Natural killer cell treated with Interleukin-12 subunit alpha and Interleukin-12 subunit beta and Interleukin-15 and Interleukin-18, amount 100 ng/mL, for 72 hours (primary cell): ENCODE measurements at places on chromosomes 2 and 18. TPM values are rescaled to one million over a fixed set of nuclear protein-coding genes. Genes with fewer than 3 reads are reported as not detected.
A peak's percentile ranks its signal among the peaks of the same experiment; 100 is the strongest.

DNA sequence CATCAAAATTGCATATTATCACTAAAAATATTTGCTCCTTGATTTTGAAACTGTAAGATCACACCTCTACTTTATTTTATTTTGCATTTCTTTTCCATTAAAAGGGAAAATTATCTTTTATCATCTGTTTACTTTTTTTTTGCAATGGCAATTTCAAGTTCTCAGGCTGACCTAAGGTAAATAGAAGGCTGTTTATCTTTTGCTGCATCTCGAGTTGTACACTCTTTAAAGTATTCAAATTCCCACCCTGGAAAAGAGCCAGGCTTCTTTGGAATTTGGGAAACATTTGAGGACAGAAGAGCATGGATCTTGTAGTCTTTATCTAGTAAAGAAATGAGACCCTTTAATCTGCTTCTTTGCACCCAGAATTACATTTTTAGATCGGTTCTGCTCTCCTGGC, 645.7 kb downstream of the SLC4A3 start:
- H3K4me1 ChIP-seq: no peaks in the 10 kb centered on the region
- no peak overlapping the region for H3K4me3 ChIP-seq
- DNase-seq: no peak
- H3K27ac ChIP-seq: no peak overlapping the region
- no peaks in the 10 kb centered on the region for H3K36me3 ChIP-seq

- DNase-seq: no peak
- H3K4me3 ChIP-seq: peak overlapping the region; percentile 88
- no peaks in the 10 kb centered on the region for H3K27me3 ChIP-seq
- H3K4me1 ChIP-seq: peaks cover 16% of the 10 kb centered on the region
- H3K36me3 ChIP-seq: peaks cover 10% of the 10 kb centered on the region
Measured at GRCh38 chr2:159516241-159516758, 100.0 kb downstream of the BAZ2B start.

- no peaks in the 10 kb centered on the region for H3K4me1 ChIP-seq
- no peak overlapping the region for H3K27ac ChIP-seq
- no peaks in the 10 kb centered on the region for H3K36me3 ChIP-seq
- no peak for DNase-seq
- no peak overlapping the region for H3K4me3 ChIP-seq
Measured at GRCh38 chr2:205405752-205406151, 276.5 kb upstream of the NRP2 start.

DNA sequence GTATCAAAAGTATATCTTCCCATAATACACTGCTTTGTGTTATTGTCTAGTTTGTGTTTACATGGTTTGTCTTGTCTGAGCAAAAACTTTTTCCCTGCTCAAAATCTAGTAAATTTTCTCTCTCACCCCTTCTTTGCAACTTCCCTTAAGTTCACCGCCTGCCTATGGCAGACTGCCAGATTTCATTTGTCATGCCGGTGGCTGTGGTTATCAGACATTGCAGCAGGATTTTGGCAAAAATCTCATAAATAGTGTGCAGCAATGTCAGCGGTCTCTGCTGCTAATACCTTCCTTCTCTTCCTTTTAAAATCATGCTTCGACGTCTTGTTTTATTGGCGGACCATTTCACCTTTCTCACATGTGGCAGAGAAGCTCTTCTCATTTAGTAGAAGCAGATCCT, 45.6 kb upstream of the TMEM178A start:
- no peak overlapping the region for H3K4me3 ChIP-seq
- no peak overlapping the region for H3K27ac ChIP-seq
- no peaks in the 10 kb centered on the region for H3K36me3 ChIP-seq
- no peak for DNase-seq
- H3K27me3 ChIP-seq: peaks cover 25% of the 10 kb centered on the region

GRCh38 chr18:59918320-59918755, 18.5 kb downstream of the PMAIP1 start:
- peaks cover 2% of the 10 kb centered on the region for H3K27me3 ChIP-seq
- peak overlapping the region; percentile 78 for H3K4me3 ChIP-seq
- H3K4me1 ChIP-seq: peaks cover 18% of the 10 kb centered on the region
- H3K36me3 ChIP-seq: no peaks in the 10 kb centered on the region
- DNase-seq: no peak

- H3K27ac ChIP-seq: no peak overlapping the region
- H3K36me3 ChIP-seq: no peaks in the 10 kb centered on the region
- no peak overlapping the region for H3K4me3 ChIP-seq
- no peaks in the 10 kb centered on the region for H3K4me1 ChIP-seq
- no peak for DNase-seq
Measured at GRCh38 chr2:205967391-205968075, 118.4 kb downstream of the INO80D start.

GRCh38 chr2:149528983-149529382, 58.6 kb downstream of the MMADHC start:
- no peak overlapping the region for H3K27ac ChIP-seq
- H3K36me3 ChIP-seq: no peaks in the 10 kb centered on the region
- H3K27me3 ChIP-seq: peaks cover 13% of the 10 kb centered on the region
- H3K4me1 ChIP-seq: no peaks in the 10 kb centered on the region
- H3K4me3 ChIP-seq: no peak overlapping the region

- no peaks in the 10 kb centered on the region for H3K36me3 ChIP-seq
- no peak for DNase-seq
- H3K27ac ChIP-seq: no peak overlapping the region
- no peaks in the 10 kb centered on the region for H3K27me3 ChIP-seq
Measured at GRCh38 chr2:43441195-43441594, 154.6 kb downstream of the THADA start.

GRCh38 chr2:33202641-33203522, 256.1 kb downstream of the LTBP1 start:
- H3K36me3 ChIP-seq: no peaks in the 10 kb centered on the region
- no peak overlapping the region for H3K27ac ChIP-seq
- no peak for DNase-seq
- no peaks in the 10 kb centered on the region for H3K4me1 ChIP-seq

DNA sequence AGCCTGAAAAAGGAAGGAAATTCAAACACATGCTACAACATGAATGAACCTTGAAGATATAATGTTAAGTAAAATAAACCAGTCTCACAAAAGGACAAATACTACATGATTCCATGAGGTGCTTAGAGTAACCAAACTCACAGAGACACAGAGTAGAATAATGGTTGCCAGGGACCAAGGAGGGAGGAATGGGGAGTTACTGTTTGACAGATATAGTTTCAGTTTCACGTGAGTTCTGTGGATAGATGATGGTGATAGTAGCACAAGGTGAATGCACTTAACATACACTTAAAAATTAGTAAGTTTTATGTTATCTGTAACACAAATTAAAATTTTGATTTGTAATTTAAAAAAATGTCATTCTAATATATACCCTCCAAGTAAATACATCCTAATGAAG, 106.9 kb upstream of the ACVR1C start:
- H3K4me3 ChIP-seq: no peak overlapping the region
- H3K4me1 ChIP-seq: no peaks in the 10 kb centered on the region
- H3K27ac ChIP-seq: no peak overlapping the region
- H3K36me3 ChIP-seq: peaks cover 4% of the 10 kb centered on the region
- no peak for DNase-seq

DNA sequence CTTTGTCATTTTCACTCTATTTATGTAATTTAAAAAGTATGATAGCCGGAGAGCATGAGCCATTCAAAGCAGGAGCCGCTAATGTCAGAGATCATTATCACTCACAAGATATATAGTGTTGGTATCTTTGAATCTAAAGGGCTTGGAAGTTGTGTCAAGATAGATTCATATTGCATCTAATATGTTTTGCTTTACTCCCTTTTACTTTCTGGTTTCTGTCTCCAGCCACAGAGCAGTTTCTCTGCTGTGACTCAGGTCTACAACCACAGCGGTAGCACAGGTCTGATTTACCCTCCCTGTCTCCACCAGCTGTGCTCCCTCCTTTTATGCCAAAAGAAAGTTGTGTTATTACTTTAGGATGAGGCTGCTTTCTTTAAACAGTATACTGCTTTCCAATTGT, 424.0 kb downstream of the ARHGAP15 start:
- H3K27ac ChIP-seq: no peak overlapping the region
- peaks cover 18% of the 10 kb centered on the region for H3K36me3 ChIP-seq
- no peak for DNase-seq
- H3K4me3 ChIP-seq: no peak overlapping the region
- peaks cover 13% of the 10 kb centered on the region for H3K4me1 ChIP-seq
- no peaks in the 10 kb centered on the region for H3K27me3 ChIP-seq

GRCh38 chr2:25586726-25587144, 86.6 kb downstream of the DTNB start:
- no peaks in the 10 kb centered on the region for H3K36me3 ChIP-seq

DNA sequence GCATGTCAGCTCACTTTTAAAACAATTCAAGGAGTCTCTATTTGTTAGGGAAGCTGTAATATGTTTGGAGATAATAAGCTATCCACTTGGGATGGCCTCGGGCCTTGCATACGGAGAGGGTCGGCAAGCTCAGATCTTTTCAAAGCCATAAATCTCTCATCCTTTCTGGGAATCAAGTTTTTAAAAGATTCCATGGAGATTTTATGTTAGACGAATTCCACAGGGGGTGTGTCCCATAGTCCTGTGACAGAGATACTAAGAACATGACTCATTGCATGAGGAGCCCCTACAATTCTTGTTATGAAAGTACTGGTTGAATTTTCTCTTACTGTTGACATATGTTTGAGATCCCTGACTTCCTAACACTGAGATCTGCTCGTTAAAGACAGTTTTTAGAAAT, 108.7 kb downstream of the FEZ2 start:
- no peaks in the 10 kb centered on the region for H3K4me1 ChIP-seq
- H3K4me3 ChIP-seq: no peak overlapping the region
- DNase-seq: no peak
- H3K27ac ChIP-seq: no peak overlapping the region
- H3K36me3 ChIP-seq: no peaks in the 10 kb centered on the region

DNA sequence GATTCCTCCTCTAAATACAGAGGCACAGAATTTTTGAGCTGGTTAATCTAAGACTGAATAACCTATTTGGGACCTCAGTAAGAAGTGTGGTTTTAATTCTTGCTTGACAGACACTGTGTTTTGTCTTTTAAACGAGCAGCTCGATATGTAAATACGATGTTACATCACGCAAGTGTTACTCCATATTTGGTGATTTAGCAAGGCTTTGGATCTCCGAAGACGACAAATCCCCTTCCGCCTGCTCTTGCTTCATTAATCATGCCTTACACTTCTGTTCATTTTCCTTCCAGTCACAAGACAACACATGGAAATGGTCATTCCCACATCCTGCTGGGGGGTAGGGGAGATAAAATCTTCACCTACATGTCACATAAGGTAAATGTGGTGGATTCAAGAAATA, 9.4 kb downstream of the BCL11A start:
- H3K27me3 ChIP-seq: peaks cover 43% of the 10 kb centered on the region
- no peak for DNase-seq
- peaks cover under 1% of the 10 kb centered on the region for H3K4me1 ChIP-seq
- H3K4me3 ChIP-seq: no peak overlapping the region
- no peak overlapping the region for H3K27ac ChIP-seq
- H3K36me3 ChIP-seq: no peaks in the 10 kb centered on the region

GRCh38 chr2:190515687-190516086, 18.8 kb downstream of the NEMP2 start:
- no peaks in the 10 kb centered on the region for H3K27me3 ChIP-seq
- H3K4me3 ChIP-seq: peak overlapping the region; percentile 55
- H3K36me3 ChIP-seq: peaks cover 5% of the 10 kb centered on the region
- peaks cover 32% of the 10 kb centered on the region for H3K4me1 ChIP-seq

DNA sequence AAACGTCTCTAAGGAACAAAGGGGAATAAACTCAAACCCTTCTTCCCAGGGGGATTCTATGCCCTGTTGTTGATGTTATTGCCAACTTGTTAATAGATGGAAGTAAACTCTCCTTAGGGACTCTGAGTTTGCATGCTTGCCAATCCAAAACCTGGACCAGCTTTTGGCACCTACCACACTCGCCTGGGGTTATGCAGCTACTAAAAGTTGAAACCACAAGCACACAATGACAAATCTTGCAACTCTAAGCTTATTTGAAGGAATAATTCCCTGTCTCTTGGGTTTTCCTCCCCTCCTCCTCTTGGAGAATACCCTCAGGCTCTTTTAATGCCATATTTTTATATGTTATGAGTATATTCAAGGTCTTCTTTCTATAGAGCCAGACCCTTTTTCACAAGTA, 484.1 kb downstream of the FBXO15 start:
- H3K4me3 ChIP-seq: no peak overlapping the region
- no peak for DNase-seq
- H3K36me3 ChIP-seq: no peaks in the 10 kb centered on the region
- H3K27ac ChIP-seq: no peak overlapping the region
- H3K27me3 ChIP-seq: no peaks in the 10 kb centered on the region

GRCh38 chr2:105445976-105446375, 47.1 kb upstream of the FHL2 start:
- peaks cover 11% of the 10 kb centered on the region for H3K27me3 ChIP-seq
- no peak overlapping the region for H3K27ac ChIP-seq
- no peaks in the 10 kb centered on the region for H3K36me3 ChIP-seq
- no peak overlapping the region for H3K4me3 ChIP-seq
- no peak for DNase-seq

GRCh38 chr2:204251158-204251997, 293.9 kb upstream of the PARD3B start:
- no peak overlapping the region for H3K4me3 ChIP-seq
- H3K27me3 ChIP-seq: peaks cover 31% of the 10 kb centered on the region
- H3K27ac ChIP-seq: no peak overlapping the region
- no peaks in the 10 kb centered on the region for H3K4me1 ChIP-seq
- H3K36me3 ChIP-seq: no peaks in the 10 kb centered on the region
- DNase-seq: no peak

- peaks cover 3% of the 10 kb centered on the region for H3K4me1 ChIP-seq
- no peak overlapping the region for H3K27ac ChIP-seq
- H3K36me3 ChIP-seq: no peaks in the 10 kb centered on the region
Measured at GRCh38 chr2:167945660-167946368, 301.6 kb downstream of the STK39 start.

- H3K4me3 ChIP-seq: no peak overlapping the region
- no peaks in the 10 kb centered on the region for H3K27me3 ChIP-seq
- peaks cover 4% of the 10 kb centered on the region for H3K4me1 ChIP-seq
- DNase-seq: no peak
- no peak overlapping the region for H3K27ac ChIP-seq
Measured at GRCh38 chr2:239355139-239355538, 45.7 kb downstream of the HDAC4 start.

- peak overlapping the region; percentile 100 for H3K27ac ChIP-seq
- H3K4me1 ChIP-seq: peaks cover 62% of the 10 kb centered on the region
- DNase-seq: peak; percentile 67
- H3K27me3 ChIP-seq: peaks cover 4% of the 10 kb centered on the region
Measured at GRCh38 chr2:73823916-73824523, 4.7 kb upstream of the STAMBP start.

DNA sequence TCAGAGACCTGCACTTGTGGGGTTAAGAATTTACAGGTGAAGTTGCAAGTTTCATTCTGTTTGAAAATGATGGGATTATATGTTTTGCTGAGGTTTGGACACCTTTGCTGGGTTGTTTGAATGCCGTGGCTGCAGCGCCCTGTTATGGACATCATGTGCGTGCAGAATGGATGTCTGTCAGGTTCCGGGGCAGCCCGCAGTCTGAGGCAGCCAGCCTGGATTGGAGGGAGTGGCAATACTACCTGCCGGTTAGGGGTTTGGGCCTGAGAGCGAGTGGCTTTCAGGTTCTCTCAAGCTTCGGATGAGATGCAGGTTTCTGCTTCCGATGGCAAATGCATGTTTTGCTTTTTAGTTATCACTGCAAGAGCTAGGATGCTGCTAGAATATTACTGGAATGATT, 1.1 kb downstream of the CASP8 start:
- H3K4me3 ChIP-seq: peak overlapping the region; percentile 93
- DNase-seq: peak; percentile 62
- peak overlapping the region; percentile 93 for H3K27ac ChIP-seq
- H3K27me3 ChIP-seq: no peaks in the 10 kb centered on the region

The ARHGEF33 gene
- total RNA-seq: 0.28 TPM

The CD226 gene
- 181 TPM for total RNA-seq

The LGALSL gene
- total RNA-seq: 0.50 TPM

The MFSD6 gene
- 48.1 TPM for total RNA-seq

The MORN2 gene
- 6.4 TPM for total RNA-seq

The CXCR2 gene
- total RNA-seq: 0.47 TPM

The TP53I3 gene
- 5.8 TPM for total RNA-seq

The TPO gene
- total RNA-seq: not detected

The ASXL3 gene
- not detected for total RNA-seq

The POTEI gene
- not detected for total RNA-seq

The POTEC gene
- not detected for total RNA-seq
